Mesenteric fat pad (tissue), 1 donor: ENCODE measurements at places on chromosomes 11 and 22.

DNA sequence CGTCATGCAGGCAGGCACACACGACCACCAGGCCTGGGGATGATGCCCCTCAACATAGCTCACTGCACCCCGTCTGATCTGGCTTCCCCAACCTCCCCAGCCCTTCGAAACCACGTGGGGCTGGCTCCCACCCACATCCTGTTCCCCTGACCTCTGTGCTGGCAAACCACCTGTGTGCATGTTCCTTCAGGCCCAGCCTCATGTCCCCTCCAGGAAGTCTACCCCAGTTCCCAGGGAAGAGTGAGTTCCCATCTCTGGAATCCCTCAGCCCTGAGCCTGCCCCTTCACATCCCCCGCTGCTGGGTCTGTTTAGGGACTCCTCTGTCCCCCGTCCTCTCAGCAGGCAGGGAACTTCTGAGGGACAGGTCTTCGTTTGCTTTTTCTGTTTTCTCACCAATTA, 7.1 kb downstream of the SLC7A4 start:
- no peak for DNase-seq

- no peak for DNase-seq
Measured at GRCh38 chr11:123740787-123741158, 687 bp downstream of the ZNF202 start.

GRCh38 chr11:82967381-82967780, 65.8 kb downstream of the DDIAS start:
- DNase-seq, result no peak

DNA sequence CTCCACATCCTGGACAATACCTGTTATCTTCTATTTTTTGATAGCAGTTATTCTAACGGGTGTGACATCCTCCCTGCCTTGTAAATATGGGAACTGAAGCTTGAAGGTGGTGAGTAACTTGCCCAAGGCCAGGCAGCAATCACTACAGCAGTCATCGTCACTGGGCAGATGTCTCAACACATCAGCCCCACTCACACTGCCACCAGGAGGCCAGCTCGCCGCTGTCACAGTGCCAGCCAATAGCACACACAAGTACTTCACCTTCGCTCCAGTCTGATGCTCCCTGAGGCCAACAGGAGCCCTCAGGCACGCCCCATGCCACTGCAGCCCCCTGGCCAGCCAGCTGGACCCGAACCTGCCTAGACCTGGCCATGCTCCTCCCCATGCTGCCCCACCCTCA, 4.9 kb upstream of the TTLL1 start:
- no peak for DNase-seq

- DNase-seq, result no peak
Measured at GRCh38 chr11:81246941-81247340, 1486.7 kb downstream of the FAM181B start.

DNA sequence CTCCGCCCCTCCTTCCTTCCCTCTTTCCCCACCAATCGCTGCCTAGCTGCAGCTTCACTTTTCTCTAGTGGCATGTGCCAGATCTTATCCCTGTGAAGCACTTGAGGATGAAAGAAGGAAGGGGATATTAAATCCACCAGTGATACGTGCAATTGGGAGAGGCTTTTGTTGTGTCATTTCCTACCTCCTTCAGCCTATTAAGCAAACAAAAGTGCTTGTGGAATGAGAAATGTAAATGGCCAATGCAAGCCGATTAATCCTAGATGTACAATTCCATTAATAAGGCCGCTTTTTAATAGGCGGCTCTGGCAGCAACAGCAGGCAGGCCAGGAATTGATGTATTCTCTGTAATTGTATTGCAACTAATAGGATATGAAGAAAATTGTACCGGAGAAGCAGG, 23.3 kb downstream of the NTM start:
- DNase-seq, result no peak

- DNase-seq, result no peak
Measured at GRCh38 chr11:34784318-34784841, 131.8 kb downstream of the APIP start.

DNA sequence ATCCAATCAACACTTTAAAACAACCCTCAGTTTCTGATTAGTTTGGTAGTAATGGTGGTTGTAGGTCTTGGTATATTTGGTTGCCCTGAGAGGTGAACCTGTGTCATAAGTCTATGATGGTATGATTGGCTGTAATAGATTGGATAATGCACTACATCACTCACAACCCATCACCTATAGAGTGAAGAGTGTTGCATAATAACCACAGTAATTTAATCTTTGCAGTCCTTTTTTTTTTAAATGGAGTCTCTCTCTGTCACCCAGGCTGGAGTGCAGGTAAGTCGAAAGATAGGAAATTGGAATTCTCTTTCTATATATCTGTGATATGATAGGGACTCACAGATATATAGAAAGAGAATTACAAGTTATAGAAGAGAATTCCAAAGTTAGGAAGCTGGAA, 133.4 kb upstream of the PGR start:
- no peak for DNase-seq

GRCh38 chr11:132174362-132175255, 804.2 kb downstream of the NTM start:
- no peak for DNase-seq

GRCh38 chr11:26333906-26334305, 2.0 kb downstream of the ANO3 start:
- DNase-seq, result no peak

GRCh38 chr11:86073948-86074347, 5.1 kb upstream of the PICALM start:
- no peak for DNase-seq

GRCh38 chr11:103297900-103298299, 188.7 kb downstream of the DYNC2H1 start:
- no peak for DNase-seq

DNA sequence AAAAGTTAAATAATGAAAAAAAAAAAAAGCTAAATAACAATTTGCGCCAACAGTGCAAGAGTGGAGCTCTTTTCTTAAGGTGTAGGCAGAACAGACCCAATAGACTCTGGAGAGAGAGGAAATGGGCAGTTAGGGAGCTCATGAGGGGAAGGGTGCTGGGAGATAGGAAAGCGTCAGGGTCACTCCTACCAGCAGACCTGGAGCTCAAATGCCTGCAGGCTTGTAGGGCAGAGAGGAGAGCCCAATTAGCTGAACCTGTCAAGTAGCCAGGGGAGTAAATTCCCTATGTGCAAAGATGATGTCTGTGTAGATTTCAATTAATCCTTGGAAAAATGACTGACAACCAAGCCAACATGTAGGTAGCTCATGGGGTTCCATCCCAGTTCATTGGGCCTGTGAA, 73.0 kb downstream of the RAB30 start:
- DNase-seq, result no peak

DNA sequence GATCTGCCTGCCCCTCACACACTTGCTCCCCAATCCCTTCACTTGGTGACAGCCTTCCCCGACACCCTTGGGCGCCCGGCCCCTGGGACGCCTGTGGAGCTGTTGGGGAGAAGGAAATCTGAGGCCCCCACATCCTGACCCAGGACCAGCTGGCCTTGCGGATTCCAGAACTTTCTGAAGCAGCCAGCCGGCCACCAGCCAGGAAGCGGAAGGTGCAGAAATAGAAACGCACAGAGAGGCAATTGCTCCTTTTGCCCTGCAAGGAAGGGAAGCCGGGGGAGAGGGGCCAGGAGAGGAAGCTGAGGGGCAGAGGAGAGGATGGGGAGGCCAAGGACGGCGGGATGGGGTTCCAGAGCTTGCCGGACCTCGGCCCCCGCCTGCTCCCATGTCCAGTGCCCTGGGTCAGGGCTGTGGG, 66.7 kb upstream of the LINC01488 start:
- no peak for DNase-seq

GRCh38 chr11:119085437-119085847, 761 bp downstream of the HMBS start:
- no peak for DNase-seq
